Hypothalamus (tissue), 51 donors: ENCODE measurements at places on chromosomes 7 and 10.

GRCh38 chr7:154978017-154978416 lies 24.9 kb downstream of the PAXIP1 start:
- DNase-seq = no peak

DNA sequence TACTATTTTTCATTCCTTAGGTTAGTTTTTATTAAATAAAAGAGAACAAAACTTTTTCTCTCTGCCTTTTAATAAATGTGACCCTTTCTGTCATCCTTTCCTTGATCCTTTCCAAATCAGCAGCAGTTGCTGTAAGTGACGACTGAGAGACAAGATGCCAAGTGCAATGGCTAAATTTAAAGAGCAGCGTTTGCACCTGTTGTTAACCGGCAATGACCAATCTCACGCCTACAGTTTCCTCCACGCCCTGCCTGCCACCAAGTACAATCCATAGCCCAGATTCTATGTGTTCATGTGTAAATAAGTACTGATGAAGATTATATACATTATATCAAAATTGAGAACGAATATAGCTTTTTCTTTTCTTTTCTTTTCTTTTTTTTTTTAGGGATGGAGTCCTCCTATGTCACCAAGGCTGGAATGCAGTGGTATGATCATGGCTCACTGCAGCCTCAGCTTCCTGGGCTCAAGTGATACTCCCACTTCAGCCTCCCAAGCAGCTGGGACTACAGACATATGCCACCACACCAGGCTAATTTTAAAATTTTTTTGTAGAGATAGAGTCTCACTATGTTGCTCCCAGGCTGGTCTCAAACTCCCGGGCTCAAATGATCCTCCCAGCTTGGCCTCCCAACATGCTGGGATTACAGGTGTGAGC lies 6.5 kb upstream of the MCU start:
- DNase-seq = no peak

- DNase-seq = no peak
Measured at GRCh38 chr7:130129011-130129411, 58.7 kb downstream of the KLHDC10 start.

DNA sequence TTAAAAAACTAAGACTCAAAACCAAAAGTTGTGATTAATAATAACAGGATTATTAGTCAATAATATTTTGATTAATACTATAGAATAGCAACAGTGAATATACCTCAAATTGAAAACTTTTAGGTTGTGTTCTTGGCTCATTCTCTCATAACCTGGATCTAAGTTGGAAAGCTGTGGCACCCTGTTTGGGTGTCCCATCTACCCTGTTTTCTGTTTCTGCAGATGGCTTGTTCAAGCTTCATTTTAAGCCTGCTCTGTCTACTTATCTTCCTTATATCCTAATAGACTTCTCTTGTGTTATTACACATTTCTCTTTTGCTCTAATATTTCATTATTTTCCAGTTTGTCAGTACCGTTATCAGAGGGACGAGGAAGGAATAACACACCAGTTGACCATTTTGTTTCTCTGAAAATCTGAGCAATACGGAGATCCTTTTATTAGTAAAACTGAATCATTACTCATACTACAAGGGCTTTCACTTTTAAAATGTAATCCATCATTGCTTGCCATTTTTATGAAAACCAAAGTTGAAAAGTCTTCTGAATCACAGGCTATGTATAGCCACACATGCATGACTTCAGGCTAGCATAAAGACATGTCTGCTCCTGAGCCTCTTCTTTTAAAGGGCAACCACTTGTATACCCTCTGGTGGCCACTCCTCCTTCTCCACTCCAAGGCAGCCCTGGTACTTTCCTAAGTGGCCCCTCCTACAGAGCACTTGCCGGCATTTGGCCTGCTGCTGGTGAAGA lies 22.3 kb downstream of the COX15 start:
- no peak for DNase-seq

GRCh38 chr10:23461557-23461956 lies 22.7 kb downstream of the OTUD1 start:
- DNase-seq = no peak

DNA sequence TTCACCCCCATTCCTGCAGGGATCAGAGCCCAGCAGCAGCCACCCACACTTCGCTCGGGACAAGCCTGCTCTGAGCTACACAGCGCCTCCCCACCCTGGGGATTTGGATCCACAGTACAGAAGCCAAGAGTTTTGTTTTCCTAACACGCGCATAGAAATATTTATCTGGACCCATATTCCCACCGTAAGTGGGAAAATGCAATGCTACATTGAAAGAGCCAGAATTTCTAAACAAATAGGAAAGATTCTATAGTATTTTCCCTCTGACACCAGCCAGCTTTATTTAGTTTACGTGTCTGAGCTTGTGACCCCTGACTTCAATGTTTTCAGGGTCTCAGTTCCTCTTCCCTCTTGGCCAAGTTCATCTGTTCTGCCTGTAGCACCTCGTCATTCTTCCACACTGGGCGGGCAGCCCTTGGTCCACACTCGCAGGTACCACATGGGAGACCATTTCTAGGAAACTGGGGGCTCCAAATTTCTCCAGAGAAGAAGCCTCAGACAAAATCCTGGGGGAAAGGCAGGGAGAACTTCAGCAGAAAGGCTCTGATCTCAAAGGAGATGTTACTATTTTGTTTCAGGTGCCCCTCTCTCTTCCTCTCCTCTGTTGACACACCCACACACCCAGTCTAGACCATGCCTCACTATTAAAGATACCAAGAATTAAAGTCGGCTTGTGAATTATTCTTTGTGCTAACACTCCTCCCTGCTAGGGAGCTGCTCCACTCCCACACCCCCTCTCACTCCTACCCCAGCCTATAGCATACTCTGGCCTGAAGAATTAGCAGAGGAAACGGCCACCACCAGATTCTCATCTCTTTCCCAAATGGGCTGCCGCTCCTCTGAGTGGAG lies 116.0 kb upstream of the PCGF5 start:
- DNase-seq = no peak

GRCh38 chr7:39161903-39162302 lies 184.2 kb downstream of the POU6F2 start:
- no peak for DNase-seq

DNA sequence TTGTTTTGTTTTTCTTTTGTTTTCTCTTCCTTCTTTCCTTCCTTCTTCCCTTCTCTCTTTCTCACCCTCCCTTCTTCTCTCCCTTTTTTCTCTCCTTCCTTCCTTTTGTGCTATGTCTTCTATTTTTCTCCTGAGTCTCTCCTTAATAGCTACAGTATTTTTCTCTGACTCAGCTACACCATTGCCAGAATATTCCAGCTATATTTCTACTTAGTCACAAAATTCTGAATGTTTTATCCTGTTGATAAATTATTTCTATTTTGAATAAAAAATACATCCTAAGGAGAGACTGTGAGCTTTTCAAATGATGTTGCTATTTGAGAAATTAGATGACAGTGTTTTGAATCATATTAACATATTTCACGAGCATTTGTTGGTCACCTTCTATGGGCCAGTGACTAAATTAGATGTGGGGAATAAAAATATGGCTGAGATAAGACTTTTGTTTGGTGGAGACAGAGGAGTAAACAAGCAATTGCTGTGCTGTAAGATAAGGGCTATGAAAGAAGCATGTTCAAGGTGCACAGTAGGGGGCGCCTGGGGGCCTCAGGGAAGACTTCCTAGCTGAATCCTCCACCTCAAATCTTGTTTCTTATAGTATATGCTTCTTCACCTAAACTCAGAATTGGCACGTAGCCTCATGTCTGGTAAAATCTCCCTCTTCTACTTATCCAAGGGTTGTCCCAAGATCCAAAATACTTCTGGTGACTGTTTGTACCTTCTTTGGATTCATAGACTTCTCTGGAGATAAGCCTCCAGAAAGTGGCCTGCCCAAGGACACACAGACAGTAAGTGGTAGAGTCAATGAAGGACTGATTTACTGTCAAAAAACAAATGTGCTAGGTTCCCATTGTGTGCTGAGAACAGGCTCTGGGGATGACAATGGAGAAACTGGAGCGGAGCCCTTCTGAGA lies 115.5 kb upstream of the CREB5 start:
- DNase-seq = no peak

GRCh38 chr10:34809796-34810195 lies 5.3 kb downstream of the PARD3 start:
- no peak for DNase-seq

DNA sequence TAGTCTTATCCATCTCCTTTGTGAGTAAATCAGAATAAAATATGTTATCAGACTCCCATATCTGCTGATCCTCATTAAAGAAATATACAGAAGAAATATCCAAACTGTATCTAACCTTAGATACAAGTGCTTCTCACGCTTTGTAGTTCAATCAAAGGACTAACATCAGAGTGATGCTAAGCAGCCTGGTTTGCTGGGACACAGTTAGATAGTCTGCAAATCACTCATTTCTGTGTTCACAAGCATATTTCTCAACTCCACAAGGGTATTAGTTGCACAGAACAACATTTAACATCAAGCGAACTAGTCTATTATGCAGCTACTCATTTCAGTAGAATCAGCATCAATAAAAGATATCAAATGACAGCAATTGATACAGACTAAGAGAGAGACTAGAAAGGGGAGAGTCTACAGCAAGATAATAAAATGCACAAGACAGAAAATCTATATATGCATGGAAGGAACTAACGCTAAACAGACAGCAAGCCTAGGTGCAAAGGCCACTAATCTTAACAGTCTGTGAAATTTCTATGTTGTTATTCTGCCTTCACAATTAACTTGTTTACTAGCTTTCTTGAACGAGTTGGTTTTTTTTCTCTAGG lies 30.0 kb downstream of the DNAJC12 start:
- no peak for DNase-seq

DNA sequence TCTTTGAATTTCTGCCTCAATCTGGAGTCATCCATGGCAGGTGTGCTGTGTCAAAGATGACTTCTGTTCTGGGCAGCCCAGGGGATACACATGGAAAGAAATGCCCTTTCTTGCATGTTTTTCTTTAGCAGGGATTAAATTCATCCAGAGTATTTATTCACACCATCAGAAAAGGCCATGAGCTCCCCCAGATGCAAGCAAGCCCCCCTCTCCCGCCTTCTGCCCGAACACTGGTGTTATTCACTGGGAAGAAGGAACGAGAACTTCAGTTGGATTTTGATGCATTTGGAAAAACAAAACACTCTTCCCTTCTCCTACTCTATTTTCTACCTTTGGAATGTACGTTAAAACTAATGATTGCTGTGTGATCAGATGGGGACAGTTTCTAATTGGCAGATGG lies 1.4 kb downstream of the PLPP4 start:
- DNase-seq = no peak

DNA sequence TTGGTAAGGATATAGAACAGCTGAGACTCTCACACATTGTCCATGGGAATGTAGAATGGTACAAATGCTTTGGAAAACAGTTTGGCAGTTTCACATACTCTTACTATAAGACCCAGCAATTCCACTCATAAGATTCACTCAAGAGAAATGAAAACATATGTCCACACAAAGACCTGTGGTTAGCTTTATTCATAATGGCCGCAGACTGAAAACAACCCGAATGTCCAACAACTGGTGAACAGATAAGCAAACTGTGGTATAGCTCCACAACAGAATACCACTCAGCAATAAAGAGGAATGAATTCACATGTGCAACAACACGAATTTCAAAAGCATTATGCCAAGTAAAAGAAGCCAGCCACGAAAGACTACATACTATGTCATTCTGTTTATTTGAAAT lies 33.5 kb upstream of the CUL1 start:
- no peak for DNase-seq

- no peak for DNase-seq
Measured at GRCh38 chr7:52150952-52151351, 834.3 kb upstream of the COBL start.

GRCh38 chr10:130519791-130520190 lies 383.6 kb downstream of the GLRX3 start:
- DNase-seq = no peak

DNA sequence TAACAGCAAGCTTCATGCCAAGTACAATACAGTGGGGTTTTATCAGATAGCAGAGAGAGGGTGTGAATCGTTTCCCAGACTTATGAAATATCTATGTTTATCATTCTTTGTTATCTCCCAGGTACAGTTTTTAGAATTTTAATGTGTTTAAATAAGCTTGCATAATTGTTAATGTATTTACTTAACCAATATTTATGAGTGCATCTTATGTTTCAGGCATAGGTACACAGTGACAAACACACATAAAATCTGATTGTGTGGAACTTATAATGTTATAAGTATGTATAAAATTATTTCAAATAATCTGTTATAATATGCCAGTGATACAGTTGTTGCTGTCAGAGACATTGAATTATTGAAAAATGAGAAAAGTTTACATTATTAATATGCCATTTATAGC lies 1011.4 kb upstream of the C7orf33 start:
- DNase-seq = no peak

- no peak for DNase-seq
Measured at GRCh38 chr7:35701287-35701900, 6.5 kb upstream of the HERPUD2 start.

DNA sequence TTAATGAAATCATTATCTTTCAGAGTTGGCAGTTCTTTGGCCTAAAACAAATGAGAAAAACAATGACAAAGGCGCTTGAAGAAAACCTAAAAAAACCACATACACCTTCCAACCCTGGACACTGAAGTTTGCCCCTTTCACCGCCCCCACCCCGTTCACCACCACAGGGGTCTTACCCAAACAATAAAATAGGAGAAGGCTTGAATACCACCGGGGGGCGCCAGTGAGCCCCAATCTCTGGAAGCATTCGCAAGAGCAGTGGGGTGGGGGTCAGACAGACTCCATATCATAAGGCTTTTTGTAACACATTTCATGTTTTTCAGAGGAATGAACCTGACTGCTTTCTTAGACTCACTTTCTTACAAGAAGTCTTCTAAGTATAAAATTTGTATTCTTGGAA lies 163.6 kb downstream of the PIP4K2A start:
- no peak for DNase-seq

DNA sequence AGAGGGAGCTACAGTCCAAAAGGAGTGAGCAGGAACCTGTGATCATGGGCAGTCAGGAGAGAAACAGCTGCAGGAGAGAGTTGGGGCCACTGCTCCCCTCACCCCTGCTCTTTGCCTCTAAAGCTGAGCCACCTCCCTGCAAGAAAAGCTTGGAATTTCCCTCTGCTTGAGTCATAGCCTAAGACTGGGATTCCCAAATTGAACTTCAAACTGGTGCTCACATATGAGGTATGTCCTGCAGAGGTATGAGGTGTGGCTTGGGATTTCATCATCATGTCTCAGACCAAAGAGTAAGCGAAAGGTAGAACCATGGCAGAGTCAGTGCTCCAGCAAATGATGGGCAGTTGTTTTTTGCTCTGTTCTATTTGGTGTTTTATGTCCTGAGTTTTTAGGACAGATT lies 237.1 kb upstream of the NRP1 start:
- DNase-seq = no peak

- DNase-seq = no peak
Measured at GRCh38 chr10:1425879-1426278, 311.4 kb downstream of the ADARB2 start.

- no peak for DNase-seq
Measured at GRCh38 chr10:123970207-123970926, 78.8 kb upstream of the CPXM2 start.
